ENCODE measurements at places on chromosomes 5 and 9.

GRCh38 chr5:160033546-160034252 lies 24.8 kb downstream of the TTC1 start:
- DNase-seq, result no peak

GRCh38 chr9:106745876-106746275 lies 117.1 kb upstream of the ZNF462 start:
- no peak for DNase-seq

DNA sequence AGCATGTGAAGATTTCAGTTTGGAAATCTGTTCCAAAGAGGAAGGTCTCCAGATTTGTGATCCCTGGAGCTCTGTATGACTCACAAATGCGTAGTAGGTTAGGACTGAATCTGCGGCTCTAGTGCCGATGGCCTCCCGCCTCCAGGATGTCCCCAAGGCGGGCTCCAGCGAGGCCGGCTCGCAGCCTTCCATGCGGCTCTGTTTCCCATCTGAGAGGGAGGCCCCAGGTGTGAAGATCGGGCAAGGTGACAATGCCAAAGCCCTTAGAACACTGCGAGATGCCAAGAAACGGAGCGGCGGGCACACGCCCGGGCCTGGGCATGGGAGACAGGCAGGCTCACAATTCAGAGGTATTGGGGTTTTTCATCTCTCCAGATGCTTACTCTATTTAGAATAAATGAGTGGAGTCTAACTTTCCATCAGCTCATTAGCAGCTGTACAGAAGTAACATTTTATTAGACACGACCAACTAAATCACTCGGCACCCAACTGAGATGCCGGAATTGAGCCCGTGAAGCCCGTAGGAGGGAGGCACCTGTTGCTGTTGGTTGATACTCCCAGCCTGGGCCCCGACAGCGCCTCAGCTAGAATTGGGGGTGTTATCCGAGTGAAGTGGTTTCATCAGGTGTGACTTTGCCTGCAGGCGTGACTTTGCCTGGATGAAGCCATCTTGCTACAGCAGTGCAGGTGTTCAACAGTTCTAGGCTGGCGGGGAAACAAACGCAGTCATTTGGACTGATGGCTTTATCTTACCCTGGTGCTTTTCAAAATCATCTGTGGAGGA lies 7.4 kb upstream of the MRPS2 start:
- DNase-seq, result no peak

DNA sequence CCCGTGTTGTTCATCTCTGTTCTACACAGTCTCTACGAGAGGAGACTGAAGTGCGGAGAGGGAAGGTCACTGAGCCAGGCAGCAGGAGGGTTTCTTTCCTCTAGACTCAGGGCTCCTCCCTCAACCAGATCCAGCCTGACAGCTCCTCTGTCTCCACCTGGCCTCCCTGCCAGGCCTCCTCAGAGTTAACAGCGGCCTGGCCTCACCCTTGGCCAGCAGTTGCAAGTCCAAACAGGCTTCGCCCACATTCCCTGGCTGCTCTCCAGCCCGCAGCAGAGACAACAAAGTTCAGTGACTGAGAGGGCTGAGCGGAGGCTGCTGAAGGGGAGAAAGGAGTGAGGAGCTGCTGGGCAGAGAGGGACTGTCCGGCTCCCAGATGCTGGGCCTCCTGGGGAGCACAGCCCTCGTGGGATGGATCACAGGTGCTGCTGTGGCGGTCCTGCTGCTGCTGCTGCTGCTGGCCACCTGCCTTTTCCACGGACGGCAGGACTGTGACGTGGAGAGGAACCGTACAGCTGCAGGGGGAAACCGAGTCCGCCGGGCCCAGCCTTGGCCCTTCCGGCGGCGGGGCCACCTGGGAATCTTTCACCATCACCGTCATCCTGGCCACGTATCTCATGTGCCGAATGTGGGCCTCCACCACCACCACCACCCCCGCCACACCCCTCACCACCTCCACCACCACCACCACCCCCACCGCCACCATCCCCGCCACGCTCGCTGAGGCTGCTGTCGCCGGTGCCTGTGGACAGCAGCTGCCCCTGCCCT lies at the start of gene HRCT1:
Gene HRCT1, plus strand, starts transcription at position 291 of the 768 bp plus-strand sequence. Its CDS starts 86 bp downstream, at position 377.
- peak; percentile 66 for DNase-seq

DNA sequence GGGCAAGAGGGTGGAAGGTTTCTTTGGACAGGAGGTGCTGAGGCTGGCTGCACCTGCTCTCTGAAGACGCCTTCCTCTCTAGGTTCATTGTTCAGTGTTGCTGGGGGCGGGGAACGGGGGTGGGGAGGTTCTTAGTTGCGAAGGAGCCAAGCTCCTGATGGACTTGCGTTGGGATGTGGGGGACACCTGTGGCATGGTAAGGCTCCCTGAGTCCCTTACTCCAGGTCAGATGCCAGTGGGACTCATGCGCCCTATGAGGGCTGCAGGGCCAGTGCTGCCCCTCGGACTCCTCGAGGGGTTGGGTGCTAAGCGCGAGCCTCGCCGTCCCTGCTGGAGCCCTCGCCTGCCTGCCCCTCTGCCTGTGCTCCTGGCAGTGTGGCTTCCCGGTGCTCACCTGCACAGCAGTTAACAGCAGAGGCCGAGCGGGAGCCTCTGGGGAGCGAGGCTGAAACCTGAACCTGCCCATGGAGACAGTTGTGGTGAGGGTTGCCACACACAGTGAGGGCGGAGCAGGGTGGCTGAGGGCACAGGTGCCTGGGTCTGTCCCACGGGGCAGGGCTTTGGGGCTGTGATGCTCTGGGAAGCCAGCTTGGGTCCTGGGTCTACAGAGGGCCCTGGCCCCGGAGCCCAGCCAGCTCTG lies 5.5 kb downstream of the RNU6ATAC start:
- no peak for DNase-seq

DNA sequence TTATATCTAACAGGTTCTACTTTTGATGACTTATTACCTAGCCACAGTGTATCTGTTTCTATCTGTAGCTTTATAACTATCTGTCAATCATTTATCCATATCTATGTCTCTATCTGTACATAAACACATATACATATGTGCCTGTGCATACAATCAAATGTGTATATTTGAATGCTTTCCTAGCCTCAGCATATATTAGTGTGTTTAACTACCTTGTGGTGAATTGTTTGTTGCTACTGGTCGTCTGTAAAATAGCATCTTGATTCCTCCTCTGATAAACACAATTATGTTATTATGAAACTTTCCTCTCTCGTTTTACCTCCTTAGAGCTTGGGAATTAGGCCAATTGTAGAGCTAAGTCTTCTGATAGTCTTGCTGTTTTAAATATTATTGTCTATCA lies 44.4 kb downstream of the PARP8 start:
- no peak for DNase-seq

GRCh38 chr5:142544071-142544753 lies 141.7 kb downstream of the FGF1 start:
- DNase-seq, result no peak

DNA sequence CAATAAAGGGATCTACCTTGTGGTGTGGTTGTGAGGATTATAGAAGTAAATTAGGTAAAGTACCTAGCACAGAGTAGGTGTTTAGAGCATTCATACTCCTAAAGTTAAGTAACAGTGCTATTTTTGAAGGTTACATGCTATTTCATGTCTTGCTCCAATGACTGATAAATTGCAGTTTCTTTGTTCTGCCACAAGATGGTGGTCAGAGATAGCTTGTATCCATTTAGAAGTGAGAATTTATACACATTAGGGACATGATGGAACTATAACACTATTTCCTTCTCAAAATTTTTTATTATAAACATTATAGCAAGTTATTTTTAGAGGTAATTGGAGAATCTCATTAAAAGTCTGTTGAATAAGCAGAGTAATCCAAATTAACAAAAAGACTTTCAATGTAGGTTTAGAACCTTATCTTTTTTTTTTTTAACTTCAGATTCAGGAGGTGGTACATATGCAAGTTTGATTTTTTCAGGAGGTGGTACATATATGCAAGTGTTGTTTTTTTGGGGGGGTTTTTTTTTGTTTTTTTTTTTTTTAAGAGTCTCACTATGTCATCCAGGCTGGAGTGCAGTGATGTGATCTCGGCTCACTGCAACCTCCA lies 17.1 kb downstream of the MTREX start:
- DNase-seq, result no peak
